ENCODE measurements at places on chromosomes 5 and 9.

GRCh38 chr5:135591277-135591676 lies 12.5 kb upstream of the CXCL14 start:
- DNase-seq: no peak

GRCh38 chr5:113230711-113231652 lies 203.8 kb downstream of the TSSK1B start:
- DNase-seq: no peak

DNA sequence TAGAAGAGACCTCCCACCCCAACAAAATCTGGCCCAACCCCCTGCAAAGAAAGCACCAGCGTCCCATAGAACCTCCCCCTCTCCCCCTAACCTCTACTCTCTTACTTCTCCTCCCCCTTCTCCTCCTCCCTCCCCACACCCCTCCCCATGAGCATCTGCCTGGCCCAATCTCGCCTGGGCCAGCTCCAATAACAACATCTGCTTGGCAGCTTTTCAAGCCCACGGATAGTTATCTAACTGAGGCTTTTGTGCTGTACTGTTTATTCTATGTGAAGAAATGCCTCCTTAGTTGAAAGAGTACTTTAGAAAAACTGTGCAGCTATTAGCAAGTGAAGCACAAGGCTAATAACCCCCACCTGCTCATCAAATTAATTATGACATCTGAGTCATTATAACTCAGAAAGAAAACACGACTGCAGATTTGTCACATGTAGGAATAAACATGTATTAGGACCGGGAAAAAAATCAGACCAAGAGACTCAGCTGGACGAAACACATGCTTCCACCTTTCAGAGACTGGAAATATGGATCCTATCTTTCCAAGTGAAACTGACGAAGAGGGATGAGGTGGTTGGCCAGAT lies 42.8 kb downstream of the NFIB start:
- DNase-seq: peak; percentile 98

DNA sequence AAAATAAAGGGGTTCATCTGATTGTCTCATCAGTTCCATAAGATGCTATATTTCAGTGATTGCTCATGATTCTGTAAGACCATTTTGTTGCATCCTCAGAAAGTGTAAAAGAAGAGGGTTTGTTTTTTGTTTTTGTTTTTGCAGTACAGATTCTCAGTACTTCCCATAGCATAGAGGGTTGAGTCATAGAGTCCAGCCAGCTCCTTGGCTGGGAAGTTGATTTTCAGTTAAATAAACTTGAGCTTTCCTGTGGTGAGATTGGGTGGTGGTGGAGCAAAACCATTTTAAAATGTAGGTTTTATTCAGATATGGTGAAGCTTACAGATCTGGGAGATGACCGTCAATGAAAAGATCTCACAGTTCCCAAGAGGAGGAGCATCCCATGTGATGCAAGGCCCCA lies 48.2 kb downstream of the DAPK1 start:
- no peak for DNase-seq

DNA sequence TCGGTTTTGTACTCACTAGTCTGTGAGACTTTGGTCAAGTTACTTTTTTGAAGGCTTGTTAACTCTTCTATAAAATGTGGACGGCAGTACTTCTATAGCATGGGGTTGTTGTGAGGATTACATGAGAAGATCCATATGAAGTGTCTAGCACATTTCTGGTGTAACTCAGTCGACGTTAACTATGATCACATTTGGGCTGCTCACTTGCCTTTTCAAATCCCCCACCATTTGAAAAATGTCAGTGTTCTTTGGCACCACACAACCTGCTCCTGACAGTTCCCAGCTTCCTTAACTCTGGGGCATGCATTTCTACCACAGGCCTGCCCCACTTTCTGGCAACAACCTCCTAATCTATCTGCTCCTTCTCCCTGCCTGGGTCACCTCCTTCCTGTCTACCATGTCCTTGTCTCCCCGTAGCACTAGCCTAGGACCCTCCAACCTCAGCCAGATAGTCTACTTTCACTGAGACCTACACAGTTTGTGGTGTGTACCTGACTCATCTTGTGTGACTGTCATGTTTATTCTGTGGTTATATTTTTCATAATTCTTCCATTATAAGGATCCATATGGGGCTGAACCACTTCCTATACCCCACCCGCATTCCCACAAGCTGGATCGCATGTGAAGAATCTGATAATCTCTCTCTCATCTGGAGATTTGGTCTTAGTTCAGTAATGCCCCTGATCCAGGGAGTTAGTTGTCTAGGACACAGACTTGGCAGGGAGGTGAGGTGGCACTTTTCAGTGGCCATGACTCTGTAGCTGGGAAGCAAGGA lies 30.2 kb upstream of the BASP1 start:
- DNase-seq: no peak

DNA sequence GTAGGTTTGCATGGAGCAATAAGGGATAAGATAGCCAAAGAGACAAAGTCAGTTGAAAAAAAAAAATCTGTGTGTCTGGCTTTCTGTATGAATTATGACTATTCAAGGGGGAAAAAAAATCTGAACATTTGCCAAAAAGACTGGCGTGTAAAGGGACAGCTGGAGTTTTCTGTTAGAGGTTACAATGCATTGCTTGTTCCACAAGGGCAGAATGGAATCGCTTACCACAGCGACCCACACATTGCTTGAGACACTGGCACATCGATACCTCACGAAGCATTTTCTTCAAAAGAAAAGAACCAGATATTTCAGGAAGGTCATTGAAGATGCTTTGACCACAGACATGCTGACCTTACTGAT lies 327.8 kb downstream of the TMEM167A start:
- DNase-seq: peak; percentile 59

GRCh38 chr9:132108728-132109127 lies 29.1 kb upstream of the MED27 start:
- DNase-seq: no peak

DNA sequence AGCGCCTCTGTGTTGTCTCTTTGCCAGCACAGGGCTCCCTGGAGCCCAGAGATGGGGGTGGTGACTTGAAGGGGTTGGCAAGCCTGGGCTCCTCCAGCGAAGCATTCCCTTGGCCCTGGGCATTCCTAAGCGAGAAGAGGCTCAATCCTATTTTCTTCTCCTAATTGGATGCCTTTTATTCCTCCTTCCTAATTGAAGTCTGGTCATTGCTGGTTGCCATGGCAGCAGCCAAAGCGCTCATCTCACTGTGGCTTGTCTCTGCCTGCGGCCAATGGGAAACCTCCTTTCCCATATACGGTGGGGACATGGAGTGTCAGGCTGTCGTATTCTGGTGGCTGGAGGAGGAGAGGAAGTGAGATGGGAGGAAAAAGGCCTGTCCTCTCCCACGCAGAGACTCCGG lies 52.3 kb upstream of the RARS1 start:
- DNase-seq: peak; percentile 75

- DNase-seq: no peak
Measured at GRCh38 chr5:32022638-32023037, 151.5 kb downstream of the GOLPH3 start.

- peak; percentile 68 for DNase-seq
Measured at GRCh38 chr9:121350993-121351561, 19.0 kb downstream of the STOM start.

DNA sequence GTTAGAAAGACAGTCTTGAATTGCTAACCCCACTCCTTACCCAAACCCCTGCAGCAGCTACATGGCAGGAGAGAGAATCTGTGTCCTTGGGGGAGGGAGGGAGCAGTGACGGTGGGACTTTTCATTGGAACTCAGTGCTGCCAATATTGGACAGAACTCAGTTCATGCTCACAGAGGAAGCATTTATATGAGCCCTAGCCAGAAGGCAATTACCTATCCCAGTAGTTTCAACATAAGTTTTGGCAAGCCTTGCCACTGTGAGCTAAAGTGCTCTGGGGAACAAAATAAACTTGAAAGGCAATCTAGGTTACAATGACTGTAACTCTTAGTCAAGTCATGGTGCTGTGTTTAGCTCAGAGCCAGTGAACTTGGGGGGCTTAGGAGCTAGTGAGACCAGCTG lies 1013.4 kb upstream of the COX7C start:
- DNase-seq: no peak

DNA sequence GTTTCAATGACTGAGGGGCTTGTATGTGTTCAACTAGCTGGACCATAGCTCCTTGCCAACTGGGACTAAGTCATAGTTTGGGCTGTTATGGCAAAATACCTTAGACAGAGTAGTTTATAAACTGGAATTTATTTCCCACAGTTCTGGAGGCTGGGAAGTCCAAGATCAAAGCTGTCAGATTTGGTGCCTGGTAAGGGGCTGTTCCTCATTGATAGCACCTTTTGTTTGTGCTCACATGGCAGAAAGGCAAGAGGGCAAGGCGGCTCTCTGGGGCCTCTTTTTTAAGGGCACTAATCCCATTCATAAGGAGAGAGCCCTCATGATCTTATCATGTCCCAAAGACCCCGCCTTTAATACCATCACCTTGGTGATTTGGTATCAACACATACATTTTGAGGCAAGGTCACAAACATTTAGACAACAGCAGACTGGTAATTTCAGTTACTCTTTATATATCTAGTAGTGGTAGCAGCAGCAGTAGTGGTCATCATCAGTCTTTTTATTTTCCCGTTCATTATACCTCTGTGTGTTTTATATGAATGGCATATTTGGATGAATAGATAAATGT lies 477.0 kb downstream of the CCDC171 start:
- no peak for DNase-seq

GRCh38 chr5:58635416-58635815 lies 52.5 kb downstream of the RAB3C start:
- peak; percentile 43 for DNase-seq

DNA sequence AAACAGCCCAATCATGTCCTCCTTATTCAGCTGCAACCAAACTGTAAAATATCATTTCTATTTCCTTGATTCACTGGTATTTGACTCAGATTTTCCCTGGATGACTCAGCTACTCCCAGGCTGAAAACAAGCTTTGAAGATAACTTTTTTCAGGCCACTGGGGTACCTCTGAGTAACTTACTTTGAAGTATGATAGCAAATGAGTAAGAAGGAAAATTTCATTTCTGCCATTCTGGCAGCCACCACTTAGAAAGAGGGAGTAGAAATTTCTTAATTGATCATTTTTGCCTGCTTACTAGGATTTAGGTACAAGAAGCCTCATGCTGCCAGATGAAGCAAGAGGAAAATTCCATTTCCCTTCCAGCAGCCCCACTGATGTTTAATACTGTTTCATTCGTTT lies 247.4 kb downstream of the PRELID2 start:
- no peak for DNase-seq

DNA sequence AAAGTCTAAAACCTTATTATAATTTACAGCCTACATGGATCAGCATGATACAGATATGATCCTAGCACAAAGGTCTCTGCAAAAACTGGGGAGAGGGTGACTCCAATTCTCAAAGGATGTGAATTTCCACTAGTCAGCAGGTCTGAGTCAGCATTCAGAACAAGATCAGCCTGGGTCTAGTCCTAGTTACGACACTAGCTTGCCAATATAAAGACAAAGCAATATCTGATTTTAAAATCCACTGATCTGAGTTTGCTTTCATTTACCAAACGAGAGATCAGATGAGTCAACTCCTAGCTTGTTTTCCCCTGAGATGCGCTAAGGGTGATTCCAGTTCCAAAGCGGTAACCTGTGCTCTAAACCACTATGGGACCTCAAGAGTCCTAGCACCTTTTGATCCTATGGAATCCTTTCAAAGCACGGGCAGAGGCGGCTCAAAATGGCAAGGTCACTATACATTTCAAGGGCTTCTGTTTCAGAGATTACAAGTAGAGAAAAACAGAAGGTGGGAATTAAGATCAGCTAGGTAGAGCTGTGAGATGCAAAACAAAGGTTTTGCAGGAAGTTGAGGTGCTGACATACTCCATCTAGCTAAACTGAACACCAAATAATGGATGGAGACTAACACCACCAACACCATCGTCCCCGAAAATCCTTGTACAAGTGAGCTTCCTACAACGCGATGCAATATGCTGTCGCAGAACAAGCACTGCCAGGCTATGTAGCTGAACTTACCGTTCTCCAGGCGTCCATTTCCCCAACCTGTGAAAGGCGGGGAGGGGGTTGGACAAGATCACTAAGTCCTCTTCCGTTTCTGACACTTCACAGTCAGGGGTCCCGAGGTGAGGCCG lies 906 bp downstream of the SLC25A51 start:
- peak; percentile 49 for DNase-seq

GRCh38 chr5:144162686-144163085 lies 7.8 kb downstream of the YIPF5 start:
- DNase-seq: no peak

DNA sequence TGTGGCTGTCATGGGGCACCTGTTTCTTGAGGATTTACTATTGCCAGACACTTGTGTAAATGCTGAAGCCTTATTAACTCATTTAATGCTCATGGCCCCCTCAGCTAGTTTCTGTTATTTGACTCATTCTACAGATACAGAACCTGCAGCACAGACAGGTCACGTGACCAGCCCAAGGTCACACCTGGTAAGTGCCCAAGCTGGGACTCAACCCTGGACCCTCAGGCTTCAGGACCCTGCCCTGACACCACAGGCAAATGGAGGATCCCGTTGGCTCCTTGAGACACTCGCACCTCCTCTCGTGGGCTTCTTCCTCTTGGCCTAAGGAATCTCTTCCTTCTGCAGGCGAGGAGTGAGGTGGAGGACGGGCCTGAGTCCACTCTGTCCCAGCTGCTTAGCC lies 10.6 kb upstream of the NEURL1B start:
- no peak for DNase-seq

- no peak for DNase-seq
Measured at GRCh38 chr5:153676406-153676805, 185.9 kb downstream of the GRIA1 start.

DNA sequence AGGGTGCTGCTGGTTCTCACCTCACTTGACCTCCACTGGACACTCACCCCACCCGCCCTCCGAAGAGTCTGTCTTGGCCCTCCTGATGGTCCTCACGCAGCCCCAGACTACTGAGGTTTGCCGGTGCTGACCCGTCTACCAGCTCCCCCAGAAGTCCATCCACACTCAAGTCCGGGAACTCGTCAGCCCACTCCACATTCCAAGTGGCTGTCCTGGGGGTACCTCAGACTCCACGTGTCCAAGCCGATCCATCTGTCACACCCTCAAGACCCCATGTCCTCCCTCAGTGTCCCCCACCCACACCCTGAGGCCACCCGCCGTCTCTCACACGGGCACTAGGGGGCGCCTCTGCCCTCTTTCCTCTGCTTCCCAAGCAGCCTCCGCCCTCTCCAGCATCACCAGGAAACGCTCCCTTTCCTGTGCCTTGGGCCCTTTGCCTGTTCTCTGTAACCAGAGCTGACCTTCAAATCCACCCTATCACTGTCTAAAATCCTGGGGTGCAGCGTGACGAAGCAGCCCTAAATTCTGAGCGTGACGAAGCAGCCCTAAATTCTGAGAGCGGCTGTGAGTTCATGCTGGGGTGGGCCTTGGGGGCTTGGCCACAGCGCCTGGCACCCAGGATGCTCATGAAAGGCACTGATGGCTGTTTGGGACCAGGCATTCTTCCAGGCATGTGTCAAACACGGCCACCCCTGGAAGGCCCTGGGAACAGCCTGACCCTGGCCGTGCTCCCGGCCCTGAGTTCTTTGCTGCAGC lies 95.7 kb downstream of the KCNT1 start:
- peak; percentile 73 for DNase-seq

GRCh38 chr5:7902201-7902600 lies 33.3 kb downstream of the MTRR start:
- DNase-seq: no peak

GRCh38 chr9:121778252-121779225 lies 127.1 kb downstream of the DAB2IP start:
- DNase-seq: peak; percentile 86

Measured in NCI-H69 (cell line).